ENCODE measurements at places on chromosomes 4 and X. TPM values are rescaled to one million over a fixed set of nuclear protein-coding genes. Genes with fewer than 3 reads are reported as not detected.

GRCh38 chr4:72110886-72111285 is 79.1 kb downstream of the NPFFR2 start:
- H3K36me3 ChIP-seq = no peaks in the 10 kb centered on the region
- peaks cover 5% of the 10 kb centered on the region for H3K27me3 ChIP-seq
- H3K4me1 ChIP-seq = peaks cover 11% of the 10 kb centered on the region
- H3K4me3 ChIP-seq = no peak overlapping the region

- no peak overlapping the region for H3K27ac ChIP-seq
- H3K27me3 ChIP-seq = peaks cover 7% of the 10 kb centered on the region
- no peak overlapping the region for H3K4me3 ChIP-seq
- DNase-seq = no peak
- peaks cover 18% of the 10 kb centered on the region for H3K4me1 ChIP-seq
- no peaks in the 10 kb centered on the region for H3K36me3 ChIP-seq
Observed at GRCh38 chrX:30592831-30593230, 15.3 kb upstream of the TASL start.

DNA sequence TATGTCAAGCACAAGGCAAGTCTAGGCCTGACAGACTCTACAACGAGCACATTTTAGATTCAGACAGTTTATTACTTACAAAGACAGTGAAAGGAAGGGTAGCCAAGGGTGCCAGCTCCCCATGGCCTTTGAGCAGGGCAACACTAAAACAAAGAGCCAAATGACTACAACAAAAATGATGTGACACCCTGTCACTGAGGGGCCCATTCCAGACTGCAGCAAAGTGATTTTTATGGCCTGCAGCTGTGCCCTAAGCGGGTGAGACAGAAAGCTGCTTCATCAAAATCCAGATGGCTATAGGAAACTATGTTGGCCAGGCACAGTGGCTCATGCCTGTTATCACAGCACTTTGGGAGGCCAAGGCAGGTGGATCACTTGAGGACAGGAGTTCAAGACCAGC is 13.4 kb upstream of the RP2 start:
- H3K27me3 ChIP-seq = no peaks in the 10 kb centered on the region
- H3K36me3 ChIP-seq = no peaks in the 10 kb centered on the region
- no peak for DNase-seq
- no peak overlapping the region for H3K27ac ChIP-seq
- no peaks in the 10 kb centered on the region for H3K4me1 ChIP-seq

DNA sequence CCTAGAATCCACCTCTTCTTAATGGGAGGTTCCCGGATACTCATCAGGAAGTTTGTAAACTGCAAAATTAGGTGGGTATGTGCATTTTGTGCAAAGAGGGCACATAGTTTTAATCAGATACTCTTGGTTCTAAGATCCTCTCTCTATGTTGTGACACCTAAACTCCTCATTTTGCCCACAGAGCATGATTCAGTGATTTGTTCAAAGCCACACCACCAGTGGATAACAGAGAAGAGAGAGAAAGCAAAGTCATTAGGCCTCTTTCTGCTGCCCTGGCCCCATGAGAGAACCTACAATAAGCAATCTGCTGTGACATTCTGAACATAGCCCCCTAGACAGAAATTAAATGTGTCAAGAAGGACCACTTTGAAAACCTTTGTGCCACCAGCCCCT is 72.3 kb upstream of the STIM2 start:
- no peaks in the 10 kb centered on the region for H3K27me3 ChIP-seq
- peaks cover 4% of the 10 kb centered on the region for H3K36me3 ChIP-seq
- H3K4me1 ChIP-seq = peaks cover 13% of the 10 kb centered on the region
- H3K4me3 ChIP-seq = no peak overlapping the region
- no peak overlapping the region for H3K27ac ChIP-seq

DNA sequence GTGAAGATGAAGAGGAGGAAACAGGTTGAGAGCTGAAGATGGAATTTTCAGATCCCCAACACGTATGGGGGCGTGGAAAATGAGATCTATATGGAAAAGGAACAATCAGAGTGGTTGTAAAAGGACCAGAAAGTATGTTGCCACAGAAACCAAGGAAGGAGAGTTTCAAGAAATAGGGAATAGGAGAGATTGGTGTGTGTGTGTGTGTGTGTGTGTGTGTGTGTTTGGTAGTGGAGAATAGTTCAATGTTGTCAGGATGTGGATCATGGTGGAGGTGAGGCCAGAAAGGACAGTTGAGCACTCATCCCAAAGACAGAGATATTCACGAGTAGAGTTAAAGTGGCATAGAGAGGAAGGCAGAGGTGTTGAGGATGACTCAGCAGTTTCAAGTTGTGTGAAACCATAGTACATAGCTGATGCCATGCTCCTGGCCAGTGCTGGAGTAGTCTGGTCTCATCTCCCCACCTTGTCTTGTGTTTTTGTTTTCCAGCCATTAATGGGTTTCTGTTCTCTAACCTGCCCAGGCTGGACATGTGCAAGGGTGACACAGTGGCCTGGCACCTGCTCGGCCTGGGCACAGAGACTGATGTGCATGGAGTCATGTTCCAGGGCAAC is 36.1 kb downstream of the HEPH start:
- no peak for DNase-seq
- H3K27me3 ChIP-seq = no peaks in the 10 kb centered on the region
- H3K36me3 ChIP-seq = no peaks in the 10 kb centered on the region
- peaks cover 13% of the 10 kb centered on the region for H3K4me1 ChIP-seq
- no peak overlapping the region for H3K4me3 ChIP-seq
- H3K27ac ChIP-seq = no peak overlapping the region

C4orf51 gene
- not detected for total RNA-seq

All from activated naive CD8-positive, alpha-beta T cell treated with anti-CD3 and anti-CD28 coated beads for 36 hours (primary cell).